ENCODE measurements at places on chromosomes 7 and 10.

GRCh38 chr7:95238252-95238943, 85.9 kb downstream of the PON1 start:
- DNase-seq: no peak

- DNase-seq: no peak
These were observed 5.9 kb downstream of the GRID1 start for GRCh38 chr10:86360657-86361056.

- DNase-seq: no peak
These were observed 173.6 kb upstream of the CXCL12 start for GRCh38 chr10:44558521-44558920.

GRCh38 chr10:66784770-66785169, 141.1 kb upstream of the LRRTM3 start:
- no peak for DNase-seq

- DNase-seq: no peak
These were observed 42.1 kb upstream of the RASGEF1A start for GRCh38 chr10:43308986-43309385.

- peak; percentile 84 for DNase-seq
These were observed 5.4 kb downstream of the PPIA start for GRCh38 chr7:44801890-44802289.

DNA sequence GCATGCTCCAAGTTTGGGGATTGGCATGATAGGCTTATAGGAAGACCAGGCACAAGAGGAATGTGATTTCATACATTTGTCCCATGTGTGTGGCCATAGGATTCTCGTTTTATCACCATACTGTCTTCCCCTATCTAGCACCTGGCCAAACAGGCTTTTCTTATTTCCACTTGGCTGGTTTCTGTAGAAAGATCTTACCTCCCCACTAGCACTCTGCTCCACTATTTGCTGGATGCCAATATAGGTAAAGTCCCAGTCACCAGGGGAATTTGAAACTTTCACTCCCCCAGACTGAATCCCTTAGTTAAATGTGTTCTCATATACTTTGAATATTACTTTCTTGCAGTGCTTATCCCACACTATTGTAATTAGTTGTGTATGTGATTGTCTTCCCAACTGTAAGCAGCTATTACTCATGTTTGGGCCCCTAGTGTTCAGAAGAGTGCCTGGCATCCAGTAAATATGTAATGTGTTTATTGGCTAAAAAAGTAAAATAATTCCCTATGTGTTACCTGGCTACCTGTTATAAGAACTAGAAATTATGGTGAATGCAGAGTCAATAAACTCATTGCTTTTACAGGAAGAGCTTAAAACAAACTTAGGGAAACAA, 109.0 kb downstream of the LRMDA start:
- DNase-seq: no peak

DNA sequence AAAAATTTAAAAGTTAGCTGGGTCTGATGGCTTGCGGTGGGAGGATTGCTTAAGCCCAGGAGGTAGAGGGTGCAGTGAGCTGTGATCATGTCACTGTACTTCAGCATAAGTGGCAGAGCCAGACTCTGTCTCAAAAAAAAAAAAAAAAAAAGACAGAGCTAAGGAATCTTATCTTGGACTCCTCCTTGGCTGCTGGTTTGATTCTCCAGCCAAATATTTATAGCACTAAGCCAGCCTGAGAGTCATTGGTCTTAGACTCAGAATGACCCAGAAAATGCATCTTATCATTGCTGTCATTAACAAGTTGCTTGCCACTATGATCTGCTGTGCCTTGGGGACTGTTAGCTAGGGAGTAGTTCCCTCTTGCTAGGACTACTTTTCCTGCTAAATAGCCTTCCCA, 164.7 kb downstream of the GNAT3 start:
- no peak for DNase-seq

- DNase-seq: peak; percentile 63
These were observed 694 bp downstream of the COL1A2 start for GRCh38 chr7:94395141-94396036.

GRCh38 chr10:124183617-124184016, 90.2 kb upstream of the CHST15 start:
- no peak for DNase-seq

GRCh38 chr10:133357285-133358161, at the start of gene FUOM:
TSS of gene FUOM (minus strand) at chr10:133358019. CDS start at chr10:133358007, 12 bp downstream.
- no peak for DNase-seq

DNA sequence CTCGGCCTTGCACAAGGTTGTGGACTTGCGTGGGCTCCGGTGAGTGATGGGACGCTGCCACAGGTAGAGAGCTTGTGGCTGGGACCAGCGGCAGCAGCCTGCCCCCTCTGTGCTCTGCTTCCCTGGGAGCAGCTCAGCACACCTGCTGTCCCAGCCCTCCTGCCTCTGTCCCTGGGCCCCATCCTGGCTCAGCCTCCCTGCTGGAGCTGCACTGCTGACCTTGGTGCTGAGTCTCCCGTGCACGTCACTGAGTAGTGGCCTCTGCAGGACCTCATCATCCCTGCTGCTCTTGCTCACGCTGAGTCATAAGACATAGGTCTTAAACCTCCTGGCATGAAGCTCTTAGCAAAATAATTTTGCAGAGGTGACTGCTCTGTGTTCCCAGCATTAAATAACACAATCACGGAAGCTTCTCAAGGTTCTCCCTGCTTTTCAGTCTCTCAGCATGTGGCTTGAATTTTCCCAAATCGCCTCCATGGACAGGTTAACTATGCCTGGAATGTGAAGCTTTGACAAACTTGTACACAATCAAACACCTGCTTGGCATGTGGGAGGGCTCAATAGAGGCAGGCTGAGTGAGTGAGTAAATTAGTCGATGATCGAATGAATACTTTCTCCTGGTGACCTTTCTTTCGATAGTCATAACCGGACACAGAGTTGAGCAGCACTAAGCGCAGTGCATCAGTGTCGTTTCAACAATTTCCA, 63.8 kb upstream of the NPS start:
- DNase-seq: peak; percentile 36

- DNase-seq: peak; percentile 31
These were observed 33.9 kb downstream of the CACUL1 start for GRCh38 chr10:118720685-118721538.

DNA sequence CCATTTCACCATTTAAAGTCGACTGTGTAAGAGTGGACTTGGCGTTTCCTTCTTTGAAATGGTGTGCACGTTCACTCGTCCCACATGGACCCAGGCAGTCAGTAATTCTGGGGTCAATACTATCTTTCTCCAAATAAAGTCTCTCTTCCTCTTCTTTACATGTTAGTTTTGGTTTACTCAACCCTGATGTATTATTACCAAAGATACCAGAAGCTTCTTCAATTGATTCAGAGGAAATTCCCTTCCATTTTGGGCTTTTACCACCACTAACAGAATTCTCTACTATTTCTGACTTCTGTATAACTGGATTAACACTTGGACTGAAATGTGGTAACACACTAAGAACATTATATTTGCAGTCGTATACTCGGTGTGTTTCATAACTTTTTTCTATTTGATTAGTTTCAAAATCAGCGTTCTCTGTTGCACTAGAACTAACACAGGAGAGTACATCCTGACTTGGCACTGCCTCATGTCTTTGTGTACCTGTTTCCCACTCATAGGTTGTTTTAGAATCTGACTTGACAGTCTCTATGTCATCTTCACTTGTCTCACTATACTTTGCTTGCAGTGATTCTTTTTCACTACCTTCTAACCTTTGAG, 60.8 kb downstream of the LARP4B start:
- DNase-seq: no peak

DNA sequence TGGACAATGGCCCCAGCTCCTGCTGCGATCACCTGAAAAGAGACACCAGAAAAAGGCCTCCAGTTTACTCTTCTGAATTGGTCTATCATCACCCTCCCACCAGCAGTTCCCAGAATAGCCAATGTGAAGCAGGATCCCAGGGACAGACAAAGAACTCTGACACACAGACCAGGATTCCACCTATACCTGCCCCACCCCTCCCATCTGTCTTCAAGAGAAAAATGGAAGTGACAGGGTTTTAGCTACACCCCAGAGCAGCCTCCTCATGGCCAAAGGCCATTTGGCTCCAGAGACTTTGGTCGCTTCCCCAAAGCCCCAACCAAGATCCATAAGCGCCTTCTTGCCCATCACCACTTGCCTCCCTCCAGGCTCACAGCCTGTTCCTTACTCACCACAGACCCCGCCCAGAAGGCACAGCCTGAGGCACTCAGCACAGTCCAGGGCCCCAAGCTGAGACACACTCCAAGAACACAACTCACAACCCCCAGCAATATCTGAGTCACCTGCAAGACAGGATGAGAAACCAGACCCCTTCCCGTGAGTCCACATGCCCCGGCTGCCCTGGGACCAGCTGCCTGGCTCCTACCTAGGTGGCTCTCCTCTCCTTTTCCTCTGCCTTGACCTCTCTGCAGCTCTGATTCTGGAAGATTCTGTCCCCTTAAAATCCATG, 6.5 kb downstream of the TMEM176B start:
- peak; percentile 8 for DNase-seq

- no peak for DNase-seq
These were observed 31.9 kb upstream of the AGBL3 start for GRCh38 chr7:134954197-134955082.

DNA sequence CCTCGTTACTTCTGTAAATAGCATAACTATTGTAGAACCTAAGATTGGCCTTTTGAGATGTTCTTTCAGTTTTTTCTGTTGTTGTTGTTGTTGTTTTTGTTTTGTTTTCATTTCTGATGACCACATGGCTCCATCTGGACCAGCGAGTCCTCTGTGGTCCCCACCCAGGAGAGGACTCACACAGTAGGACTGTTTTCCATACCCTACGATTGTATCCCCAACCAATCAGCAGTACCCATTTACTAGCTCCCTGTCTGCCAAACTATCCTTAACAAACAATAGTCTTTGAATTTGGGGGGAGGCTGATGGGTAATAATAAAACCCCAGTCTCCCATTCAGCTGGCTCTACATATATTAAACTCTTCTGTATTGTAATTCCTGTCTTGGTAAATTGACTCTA, 329.5 kb downstream of the SEMA3D start:
- no peak for DNase-seq

DNA sequence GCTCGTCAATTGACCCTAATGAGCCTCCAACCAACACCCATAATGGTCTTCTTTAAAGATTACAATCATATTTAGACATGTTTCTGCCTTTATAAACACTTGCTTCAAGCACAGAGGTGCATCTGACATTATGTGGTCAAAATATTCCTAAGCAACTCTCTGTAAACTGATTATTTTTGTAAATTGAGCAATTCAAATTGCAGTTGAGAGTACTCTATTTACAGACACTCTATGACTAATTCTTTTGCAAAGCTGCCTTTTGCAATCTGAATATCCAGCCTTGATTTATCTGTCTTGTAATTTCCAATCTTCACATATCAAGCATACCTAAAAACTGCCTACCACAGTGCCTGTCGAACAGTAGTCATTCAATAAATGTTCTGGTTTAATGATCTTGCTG, 112.0 kb downstream of the PDE1C start:
- no peak for DNase-seq

GRCh38 chr10:66927971-66928770, 2.3 kb downstream of the LRRTM3 start:
- DNase-seq: no peak

DNA sequence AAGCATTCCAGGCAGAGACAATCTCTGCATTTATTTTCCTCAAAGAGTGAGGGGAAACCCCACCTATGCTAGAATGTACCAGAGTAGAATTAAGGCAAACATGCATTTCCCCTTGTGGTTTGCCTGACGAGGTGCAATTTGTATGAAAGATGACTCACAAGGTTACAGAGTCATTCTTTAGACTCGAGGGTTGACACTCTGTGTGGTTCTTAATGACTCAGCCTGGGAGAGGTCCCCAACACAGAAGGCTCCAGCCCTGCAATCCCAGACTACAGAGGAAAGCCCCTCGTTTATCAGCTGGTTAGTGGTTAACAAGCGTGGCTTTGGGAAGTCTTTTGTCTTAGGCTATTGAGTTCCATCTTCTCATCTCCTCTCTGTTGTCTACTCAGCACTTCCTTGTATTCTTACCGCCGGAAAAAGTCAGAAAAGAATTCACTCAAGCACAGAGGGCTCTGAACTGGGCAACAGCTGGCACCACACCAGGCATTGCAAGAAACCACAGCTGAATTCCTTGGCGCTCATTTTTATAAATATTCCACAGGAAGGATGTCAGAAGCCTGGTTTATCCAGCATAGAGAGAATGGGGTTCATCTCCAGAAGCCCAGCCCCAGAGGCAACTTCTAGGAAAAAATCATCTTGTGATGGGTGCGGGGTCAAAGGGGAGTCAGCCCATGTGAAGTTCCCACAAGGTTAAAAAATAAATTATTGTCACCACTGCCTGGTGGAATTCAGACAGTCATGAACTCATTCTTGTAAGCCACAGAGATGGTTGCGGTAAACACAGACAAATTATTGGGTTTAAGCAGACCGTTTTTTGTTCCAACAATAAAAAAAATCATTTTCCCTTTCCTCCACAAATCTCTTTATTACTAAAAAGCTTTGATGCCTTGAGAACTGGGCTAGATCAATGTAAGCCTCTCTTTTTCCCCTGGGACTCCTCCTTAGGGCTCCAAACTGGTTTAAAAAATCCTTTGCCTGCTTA, 24.5 kb upstream of the SVIL start:
- peak; percentile 100 for DNase-seq

GRCh38 chr10:64846700-64847099, 1325.5 kb downstream of the REEP3 start:
- DNase-seq: no peak

- DNase-seq: no peak
These were observed 73.1 kb upstream of the EBF3 start for GRCh38 chr10:130037169-130037661.

GRCh38 chr10:15324611-15325010, 46.5 kb downstream of the FAM171A1 start:
- no peak for DNase-seq

- DNase-seq: no peak
These were observed 3.6 kb upstream of the ZNF862 start for GRCh38 chr7:149834601-149835000.

DNA sequence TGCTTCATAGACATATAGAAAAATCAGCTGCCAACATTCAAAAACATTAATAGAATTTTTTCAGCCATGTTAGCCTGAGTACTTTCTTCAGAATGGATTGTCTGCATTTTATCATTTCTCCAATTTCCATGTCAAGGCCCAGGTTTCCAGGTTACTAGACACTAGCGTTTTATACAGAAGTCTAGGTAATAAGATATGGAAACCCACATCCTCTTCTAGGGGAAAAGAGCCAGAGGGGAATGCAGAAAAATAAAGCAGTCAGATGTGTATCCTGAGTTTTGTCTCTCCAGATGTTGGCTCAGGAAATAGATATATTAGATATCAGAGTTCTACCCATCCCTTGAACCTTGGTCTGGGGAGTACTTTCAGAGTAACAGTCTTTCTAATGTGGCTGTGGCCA, 20.4 kb downstream of the GIMAP4 start:
- DNase-seq: no peak
